ENCODE measurements at places on chromosomes 16 and 17.
A peak's percentile ranks its signal among the peaks of the same experiment; 100 is the strongest.

- DNase-seq = no peak
Measured at GRCh38 chr16:531494-532125, 4.1 kb downstream of the CAPN15 start.

- DNase-seq = no peak
Measured at GRCh38 chr17:37179893-37180292, 195.9 kb upstream of the C17orf78 start.

DNA sequence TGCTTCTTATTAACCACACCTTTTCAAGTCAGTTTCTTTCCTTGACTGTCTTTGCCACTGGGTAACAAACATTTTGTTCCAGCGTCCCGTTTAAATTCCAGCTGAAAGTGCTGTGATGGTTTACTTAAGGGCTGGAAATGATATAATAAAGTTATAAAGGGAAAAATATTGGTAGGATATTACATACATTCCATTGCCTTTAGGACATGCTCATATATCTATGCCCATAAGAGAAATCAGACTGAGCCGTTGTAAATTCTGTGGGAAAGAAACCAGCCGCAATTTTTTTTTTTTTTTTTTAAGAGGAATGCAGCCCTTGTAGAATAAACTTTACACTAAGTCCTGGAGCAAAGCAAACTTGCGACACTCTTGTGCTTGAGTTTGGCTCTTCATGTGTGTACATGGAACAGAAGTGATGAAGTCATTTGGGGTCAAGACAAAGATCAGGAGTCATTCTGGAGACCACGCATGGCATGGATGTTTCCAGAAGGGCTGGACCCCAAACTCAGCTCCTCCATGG is 210.9 kb downstream of the XYLT1 start:
- DNase-seq = no peak

- DNase-seq = no peak
Measured at GRCh38 chr17:29949696-29950095, 8.3 kb downstream of the EFCAB5 start.

GRCh38 chr17:72123530-72124437 is 3.0 kb downstream of the SOX9 start:
- peak; percentile 40 for DNase-seq

- DNase-seq = no peak
Measured at GRCh38 chr16:65666132-65666941, 544.5 kb upstream of the CDH11 start.

GRCh38 chr17:29292992-29293889 is 707 bp downstream of the NUFIP2 start:
- DNase-seq = peak; percentile 85

- DNase-seq = no peak
Measured at GRCh38 chr17:73347351-73347750, 35.5 kb upstream of the CDC42EP4 start.

DNA sequence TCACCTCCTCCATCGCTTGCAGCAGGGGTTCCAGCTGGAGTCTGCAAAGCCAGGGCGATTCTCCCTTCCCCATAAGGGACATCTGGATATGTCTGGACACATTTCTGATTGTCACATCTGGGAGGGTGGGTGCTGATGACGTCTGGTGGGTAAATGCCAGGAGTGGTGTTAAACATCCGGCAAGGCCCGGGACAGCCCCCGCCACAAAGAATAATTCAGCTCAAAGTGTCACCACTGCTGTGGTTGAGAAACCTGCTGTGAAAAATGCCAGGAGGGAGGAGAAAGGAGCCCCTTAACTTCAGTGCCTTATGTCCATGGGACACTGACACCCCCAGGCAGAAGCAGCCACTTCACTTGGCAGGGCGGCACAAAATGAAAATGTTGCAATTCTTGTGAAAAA is 179.4 kb upstream of the SDK2 start:
- no peak for DNase-seq

DNA sequence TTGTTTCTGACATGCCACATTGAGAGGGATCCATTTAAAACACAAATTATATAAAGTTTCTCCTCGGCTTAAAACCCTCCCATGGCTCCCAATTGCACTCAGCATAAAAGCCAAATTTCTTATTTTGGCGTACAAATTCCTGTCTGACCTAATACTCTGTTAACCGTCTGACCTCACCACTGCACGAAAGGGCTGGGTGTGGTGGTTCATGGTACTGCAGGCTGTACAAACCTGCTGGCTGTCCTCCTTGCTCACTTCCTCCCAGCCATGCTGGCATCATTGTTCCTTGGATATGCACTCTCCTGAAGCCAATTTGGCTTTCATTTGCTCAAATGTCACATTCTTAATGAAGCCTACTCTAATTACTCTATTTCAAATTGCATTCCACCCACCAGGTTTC is 301.6 kb upstream of the C16orf82 start:
- no peak for DNase-seq

- no peak for DNase-seq
Measured at GRCh38 chr17:50817838-50818237, 17.5 kb upstream of the WFIKKN2 start.

DNA sequence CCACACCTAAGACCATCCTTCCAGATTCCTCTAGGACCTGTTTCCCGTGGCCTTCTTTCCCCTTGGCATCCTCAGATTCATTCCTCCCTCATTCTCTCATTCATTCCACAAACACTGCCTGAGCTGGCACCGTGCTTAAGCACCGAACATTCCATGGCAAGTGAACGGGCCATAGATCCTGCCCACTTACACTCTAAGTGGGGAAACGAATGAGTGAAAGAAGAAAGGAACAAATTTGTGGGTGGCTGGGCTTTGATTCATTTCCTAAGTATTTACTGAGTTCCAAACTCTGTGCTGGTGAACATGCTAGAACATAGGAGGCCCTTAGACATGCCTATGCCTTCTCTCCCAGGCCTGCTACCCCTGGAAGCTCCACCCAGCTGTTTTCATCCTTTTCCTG is 30.0 kb downstream of the SRCIN1 start:
- no peak for DNase-seq

All from NCI-H526 treated with DMSO at 0.1 percent for 48 hours (cell line).